G401 (cell line): ENCODE measurements at places on chromosomes 4 and X. TPM values are rescaled to one million over a fixed set of nuclear protein-coding genes. Genes with fewer than 3 reads are reported as not detected.

DNA sequence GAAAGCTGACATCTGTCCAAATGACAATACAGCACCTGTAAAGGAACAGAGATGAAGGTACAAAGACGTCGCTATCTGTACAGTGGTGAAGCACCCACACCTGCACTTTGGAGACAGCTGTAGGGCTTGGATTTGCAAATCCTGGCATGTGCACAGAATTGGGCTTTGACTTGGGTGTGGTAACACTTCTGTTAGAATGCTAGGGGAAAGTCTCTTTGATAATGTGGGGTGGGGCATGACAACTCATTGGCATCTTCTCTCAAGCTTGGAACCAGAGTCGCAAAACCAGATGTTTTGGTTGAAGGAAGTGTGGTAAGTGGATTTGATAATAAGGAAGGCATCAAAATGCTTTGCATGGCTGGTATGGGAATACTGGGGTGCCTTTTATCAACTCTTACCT lies 55.5 kb downstream of the VCX3B start:
- DNase-seq = no peak

DNA sequence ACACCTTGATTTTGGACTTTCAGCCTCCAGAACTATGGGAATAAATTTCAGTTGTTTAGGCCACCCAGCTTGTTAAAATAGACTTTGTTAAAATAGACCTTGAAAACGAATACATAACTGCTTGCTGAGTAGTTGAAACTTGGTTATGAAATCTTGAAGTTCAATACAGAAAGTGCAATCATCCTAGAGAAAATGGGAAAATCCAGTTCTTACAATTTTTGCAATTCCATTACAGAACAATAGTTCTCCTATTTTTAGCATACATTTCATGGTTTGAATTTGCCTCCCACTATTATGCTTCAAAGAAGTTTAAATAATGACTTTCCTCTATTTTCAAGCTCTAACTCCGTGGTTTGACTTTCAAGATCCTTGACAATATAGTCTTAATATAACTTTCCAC lies 10.5 kb downstream of the TLR1 start:
- DNase-seq = no peak

DNA sequence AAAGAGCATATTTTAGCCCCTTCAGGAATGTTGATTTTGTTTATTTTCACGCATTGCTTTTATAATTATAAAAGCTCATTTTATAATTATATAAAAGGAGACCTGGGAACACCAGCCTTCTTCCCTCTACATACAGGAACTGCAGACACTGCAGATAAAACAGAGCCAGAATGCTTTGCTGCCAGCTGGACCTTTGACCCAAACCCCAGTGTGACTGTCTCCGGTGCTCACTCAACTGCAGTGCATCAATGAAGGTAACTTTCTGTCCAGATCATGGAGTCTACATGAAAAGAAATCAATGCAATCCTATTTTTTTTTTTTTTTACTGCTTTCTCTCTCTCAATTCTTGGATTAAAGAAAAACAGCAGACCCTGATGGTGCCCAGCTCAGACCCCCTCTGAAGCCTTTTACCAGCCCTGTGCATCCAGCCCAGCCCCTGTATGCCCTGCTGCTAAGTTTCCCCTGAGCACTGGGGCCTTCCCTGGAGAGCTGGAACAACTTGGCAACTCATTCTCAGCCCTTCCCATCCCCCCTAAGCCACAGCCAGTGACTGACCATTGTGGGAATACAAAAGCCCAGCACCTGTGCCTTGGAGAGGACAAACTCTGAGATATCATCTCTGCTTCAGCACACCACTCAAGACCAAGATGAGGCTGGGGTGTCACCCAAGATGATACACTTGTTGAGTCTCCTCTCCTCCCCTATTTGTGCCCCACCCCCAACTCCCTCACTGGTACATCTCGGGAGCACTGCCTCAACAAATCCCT lies 182.1 kb downstream of the EVC2 start:
- no peak for DNase-seq

DNA sequence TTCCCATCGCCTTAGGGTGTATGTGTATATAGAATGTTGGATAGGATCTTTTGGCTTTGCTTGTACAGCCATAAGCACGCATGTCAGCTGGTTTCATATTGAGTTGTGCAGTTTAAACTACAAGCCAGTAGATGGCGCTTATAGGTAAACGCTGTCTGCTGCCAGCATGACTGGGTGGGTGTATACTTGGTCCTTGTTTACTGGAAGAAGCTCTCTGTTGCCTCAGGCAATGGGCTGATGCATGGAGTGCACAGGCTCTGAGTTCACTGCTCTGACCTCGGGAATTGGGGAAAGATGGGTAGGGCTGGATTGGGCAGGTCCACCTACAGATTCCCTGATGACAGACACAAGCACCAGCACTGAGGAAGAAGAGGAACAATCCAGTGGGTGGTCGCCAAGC lies 831.5 kb downstream of the STIM2 start:
- no peak for DNase-seq

DNA sequence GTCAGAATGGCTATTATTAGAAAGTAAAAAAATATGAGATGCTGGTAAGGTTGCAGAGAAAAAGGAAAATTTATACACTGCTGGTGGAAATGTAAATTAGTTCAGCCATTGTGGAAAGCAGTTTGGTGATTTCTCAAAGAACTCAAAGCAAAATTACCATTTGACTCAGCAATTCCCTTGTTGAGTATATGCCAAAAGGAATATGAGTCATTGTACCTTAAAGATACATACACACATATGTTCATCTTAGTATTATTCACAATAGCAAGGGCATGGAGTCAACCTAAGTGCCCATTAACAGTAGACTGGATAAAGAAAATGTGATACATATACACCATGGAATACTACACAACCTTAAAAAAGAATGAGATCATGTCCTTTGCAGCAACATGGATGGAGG lies 148.2 kb downstream of the COMMD8 start:
- no peak for DNase-seq

DNA sequence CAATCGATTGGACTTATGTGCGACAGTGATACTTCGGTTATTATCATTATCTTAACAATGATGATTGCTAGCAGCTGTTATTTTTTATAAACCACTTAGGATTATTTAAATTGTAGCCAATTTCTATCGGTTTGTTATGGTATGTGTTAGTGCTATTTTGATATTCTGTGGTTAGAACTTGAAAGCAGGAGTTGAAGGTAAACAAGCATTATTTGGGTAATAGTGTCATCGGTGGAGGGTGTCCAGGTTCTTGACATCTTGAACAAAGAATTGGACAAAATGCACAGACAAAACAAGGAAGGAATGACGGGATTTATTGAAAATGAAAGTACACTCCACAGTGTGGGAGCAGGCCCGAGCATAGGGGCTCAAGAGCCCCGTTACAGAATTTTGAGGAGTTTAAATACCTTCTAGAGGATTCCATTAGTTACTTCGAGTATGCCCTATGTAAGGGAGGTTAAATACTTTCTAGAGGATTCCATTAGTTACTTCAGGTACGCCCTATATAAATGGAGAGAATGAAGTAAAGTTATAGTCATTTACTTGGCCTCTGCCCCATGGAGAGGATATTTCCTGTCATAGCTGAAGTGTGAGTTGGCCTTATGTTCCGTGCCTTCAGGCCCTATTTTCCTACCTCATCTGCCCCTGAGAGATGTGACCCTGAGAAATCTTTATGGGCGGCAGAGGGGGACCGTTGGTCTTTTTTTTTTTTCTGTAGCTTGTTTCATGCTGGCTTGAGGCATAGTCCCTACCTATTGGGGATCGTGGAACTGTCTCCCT lies 13.1 kb downstream of the MOB1B start:
- DNase-seq = no peak

- no peak for DNase-seq
These were observed 30.8 kb downstream of the LRP2BP start for GRCh38 chr4:185364886-185365285.

DNA sequence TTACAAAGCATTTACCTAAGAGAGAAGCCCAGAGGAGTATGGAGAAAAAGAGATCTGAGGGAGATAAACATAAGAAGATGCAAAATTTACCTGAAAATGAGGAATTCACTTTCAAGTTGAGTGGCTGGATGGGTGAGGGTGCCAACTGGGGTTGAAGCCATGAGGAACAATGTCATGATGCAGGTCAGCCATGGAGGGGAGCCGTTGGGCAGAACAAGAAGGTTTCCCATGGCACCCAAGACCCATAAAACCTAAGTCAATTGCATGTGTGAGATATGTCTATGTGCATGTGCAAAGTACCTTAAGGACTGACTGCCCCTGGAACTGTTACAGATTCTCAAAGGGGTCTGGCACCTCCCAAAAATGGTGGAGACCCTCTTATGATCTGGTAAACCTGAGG lies 46.6 kb upstream of the PRRG1 start:
- DNase-seq = no peak

DNA sequence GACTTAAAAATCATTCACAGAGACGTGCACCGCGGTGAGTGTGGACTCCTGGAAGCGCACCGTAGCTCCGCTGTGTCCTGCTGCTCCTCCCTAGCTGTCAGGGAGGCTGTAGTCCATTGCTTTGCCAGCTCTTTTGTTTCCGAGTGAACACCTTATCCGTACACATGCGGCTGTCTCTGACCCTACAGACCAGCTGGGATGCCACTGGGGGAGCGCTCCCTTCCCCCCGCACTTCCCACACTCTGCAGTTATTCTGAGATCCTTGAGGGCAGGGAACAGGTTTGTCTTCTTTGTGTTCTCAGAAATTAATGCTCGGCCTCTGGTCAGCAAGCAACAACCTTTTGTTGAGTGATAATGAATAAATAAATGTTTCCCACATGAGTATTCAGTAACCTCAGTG lies 33.7 kb upstream of the MSANTD1 start:
- DNase-seq = peak; percentile 54

- DNase-seq = peak; percentile 76
These were observed 91.4 kb upstream of the TTC29 start for GRCh38 chr4:147037069-147037468.

DNA sequence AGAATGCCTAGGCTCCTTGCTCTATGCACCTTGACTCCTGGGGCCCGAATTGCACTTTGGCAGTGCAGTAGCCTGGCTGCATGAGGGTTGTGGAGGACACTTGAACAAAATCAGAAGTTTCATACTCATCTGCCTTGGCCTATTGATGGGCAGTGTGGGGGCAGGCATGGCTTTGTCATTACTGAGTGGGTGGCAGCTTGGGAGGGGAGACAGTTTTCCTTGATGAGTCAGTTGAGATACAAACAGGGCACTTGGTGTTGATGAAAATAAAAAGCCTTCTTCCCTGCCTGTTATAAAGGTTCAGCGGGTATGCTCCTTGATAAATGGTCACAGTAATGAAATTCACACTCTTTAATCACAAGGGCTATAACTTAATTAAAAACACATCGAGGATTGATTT lies 126.8 kb upstream of the MAMLD1 start:
- no peak for DNase-seq

DNA sequence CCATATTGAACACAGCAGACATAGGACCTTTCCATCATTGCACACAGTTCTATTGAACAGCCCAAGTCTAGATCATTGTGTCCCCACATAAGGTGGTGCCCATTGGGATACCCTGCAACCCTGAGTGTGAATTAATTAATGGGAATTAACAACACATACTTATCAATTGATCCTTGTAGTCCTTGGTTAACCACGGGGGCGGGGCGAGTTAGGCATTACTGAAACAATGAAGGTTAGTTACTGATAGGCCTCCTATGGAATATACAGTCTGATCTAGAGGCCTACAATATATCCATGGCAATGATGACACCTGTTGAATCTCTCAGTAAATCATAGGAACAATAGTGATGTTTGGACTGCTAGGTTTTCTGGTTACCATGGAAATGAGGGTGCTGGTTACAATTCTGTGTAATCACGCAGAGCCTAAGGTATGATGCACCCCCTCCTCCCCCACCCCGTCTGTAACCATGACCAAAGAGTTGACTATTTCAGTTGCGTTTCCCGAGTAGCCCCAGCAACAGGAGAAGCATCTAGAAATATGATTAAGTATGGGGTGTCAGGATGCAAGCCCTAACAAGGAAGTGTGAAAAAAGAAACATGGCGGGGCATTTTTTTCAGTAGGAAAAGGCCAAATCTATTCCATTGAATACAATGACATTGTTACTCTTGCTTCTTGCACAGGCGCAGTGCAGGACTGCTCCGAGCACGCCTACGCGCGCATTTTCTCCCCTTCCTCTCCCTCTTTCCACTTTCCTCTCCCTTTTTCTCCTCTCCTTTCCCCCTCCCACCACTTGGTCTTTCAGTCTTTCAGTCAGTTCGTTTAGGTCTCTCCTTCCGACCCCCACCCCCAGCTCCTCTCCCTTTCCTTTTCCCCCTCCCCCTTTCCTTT lies 677 bp upstream of the NONO start:
- DNase-seq = no peak

Gene CXCL11
- total RNA-seq = not detected in 2 replicates

Gene HMX1
- 0.80 TPM in 1 of 2 replicates, not detected in the other for total RNA-seq

Gene RBM41
- 3.1 and 10.0 TPM in 2 replicates for total RNA-seq

Gene EPGN
- not detected in 2 replicates for total RNA-seq

Gene SLC2A9
- not detected in 2 replicates for total RNA-seq

Gene NOX1
- total RNA-seq = not detected in 2 replicates

Gene TEX13C
- total RNA-seq = 0.31 TPM in 1 of 2 replicates, not detected in the other
